NCI-H2171 treated with DMSO at 0.1 percent for 48 hours (cell line): ENCODE measurements at places on chromosomes 12 and 14.

DNA sequence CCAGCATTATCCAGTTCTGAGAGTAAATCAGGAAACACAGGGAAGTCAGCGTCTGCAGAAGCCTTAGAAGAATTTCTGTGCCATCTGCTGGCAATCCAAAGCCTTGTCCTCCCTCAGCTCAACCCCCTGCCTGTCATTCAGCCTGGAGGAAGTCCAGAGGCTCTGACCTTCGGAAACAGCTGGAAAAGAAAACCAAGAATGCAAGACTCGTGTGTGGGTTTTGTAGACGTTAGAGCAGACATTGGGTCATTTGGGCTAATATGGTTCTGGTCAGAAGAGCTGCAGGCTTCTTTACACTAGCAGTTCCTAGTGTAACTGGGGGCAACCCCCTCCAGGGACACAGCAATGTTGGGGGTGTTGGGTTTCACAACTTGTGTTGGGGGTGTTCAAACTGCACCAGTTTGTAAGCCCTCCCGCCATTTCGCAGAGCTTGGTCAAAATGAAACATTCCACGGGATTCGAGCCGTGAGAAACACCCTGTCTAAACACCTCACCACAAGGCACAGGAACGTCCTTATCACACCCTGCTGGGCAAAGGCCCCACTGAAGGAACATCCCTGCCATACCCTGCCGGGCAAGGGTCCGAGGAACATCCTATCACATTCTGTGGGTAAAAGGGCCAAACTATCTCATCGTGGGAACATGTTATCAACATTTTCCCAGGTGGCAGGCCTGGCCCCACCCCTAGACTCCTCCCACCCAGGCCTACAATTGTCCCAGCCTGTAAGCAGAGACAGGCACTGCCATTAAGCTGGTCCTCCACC, 21.0 kb upstream of the SERPINA4 start:
- no peak for DNase-seq

- peak; percentile 62 for DNase-seq
Observed at GRCh38 chr12:2944401-2945047, 14.7 kb upstream of the TEAD4 start.

- DNase-seq: no peak
Observed at GRCh38 chr14:24674204-24674970, 40.4 kb upstream of the GZMB start.

DNA sequence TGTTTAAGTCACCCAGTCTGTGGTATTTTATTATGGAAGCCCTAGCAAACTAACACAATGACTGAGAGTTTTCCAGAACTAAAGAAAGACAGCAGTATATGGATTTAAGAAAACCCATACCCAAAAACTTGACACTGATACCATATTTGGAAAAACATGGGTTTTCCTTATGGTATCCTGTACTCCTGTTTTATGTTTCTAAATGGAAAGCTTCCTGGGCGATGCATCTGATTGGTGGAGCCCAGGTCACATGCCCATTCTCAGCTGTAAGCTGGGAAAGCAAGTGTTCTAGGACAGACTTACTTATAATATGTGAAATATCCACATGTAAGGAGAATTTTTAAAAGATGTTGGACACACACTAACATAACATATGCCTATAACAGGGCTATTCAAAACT, 4.5 kb upstream of the RNASE4 start:
- DNase-seq: no peak

DNA sequence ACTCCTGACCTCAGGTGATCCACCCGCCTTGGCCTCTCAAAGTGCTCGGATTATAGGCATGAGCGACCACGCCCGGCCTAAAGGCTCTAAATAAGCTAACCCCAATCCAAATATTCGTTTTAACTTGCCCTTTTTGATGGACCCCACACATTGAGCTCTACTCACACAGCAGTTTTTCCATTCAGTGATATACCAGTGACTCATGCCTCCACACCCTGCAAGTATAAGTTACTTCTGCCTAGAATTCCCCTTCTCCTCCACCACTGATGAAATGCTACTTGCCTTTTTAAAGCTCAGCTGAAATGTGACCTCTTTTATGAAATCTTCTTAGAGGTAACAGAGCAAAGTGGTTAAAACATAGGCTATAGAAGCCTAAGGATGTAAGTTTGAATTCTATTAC, 68.8 kb downstream of the EXOC5 start:
- DNase-seq: no peak

DNA sequence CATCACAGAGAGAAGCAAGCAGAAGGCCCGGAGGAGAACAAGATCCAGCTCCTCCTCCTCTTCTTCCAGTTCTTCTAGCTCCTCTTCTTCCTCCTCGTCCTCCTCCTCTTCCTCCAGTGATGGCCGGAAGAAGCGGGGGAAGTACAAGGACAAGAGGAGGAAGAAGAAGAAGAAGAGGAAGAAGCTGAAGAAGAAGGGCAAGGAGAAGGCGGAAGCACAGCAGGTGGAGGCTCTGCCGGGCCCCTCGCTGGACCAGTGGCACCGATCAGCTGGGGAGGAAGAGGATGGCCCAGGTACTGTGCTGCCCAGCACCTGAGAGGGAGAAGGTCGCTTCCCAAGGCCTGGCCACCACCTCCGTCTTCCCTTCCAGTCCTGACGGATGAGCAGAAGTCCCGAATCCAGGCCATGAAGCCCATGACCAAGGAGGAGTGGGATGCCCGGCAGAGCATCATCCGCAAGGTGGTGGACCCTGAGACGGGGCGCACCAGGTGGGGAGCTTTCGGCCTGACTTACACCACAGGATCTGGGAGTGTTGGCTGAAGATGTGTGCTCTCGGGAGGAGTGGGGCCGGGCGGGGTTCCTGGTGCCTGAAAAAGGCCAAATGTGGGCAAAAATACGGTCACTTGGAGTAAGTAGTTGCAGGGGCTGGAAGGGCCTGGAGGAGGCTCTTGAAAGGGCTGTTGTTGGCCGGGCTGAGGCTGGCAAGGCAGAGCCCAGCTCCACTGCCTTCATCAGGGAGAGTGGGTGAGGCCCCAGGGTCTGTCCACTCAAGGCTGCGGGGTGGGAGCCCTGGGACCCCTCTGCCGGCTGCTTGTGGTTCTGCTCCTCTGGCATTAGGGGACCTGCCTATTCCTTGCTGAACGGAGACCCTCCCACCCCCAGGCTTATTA, 1.4 kb downstream of the ARL6IP4 start:
- no peak for DNase-seq

GRCh38 chr12:89706986-89707702, 1.5 kb downstream of the ATP2B1 start:
- DNase-seq: peak; percentile 20

- no peak for DNase-seq
Observed at GRCh38 chr14:63288853-63289252, 29.9 kb downstream of the GPHB5 start.

GRCh38 chr12:93757792-93758694, 80.9 kb downstream of the CRADD start:
- no peak for DNase-seq
